Thymus (tissue), 14 donors: ENCODE measurements at places on chromosomes 13 and 19. TPM values are rescaled to one million over a fixed set of nuclear protein-coding genes. Genes with fewer than 3 reads are reported as not detected.

The RASIP1 gene
- 3.3 TPM for total RNA-seq

The IGFL2 gene
- total RNA-seq, result 0.61 TPM

The SIGLECL1 gene
- 0.05 TPM for total RNA-seq

The ZNF560 gene
- 0.05 TPM for total RNA-seq

DNA sequence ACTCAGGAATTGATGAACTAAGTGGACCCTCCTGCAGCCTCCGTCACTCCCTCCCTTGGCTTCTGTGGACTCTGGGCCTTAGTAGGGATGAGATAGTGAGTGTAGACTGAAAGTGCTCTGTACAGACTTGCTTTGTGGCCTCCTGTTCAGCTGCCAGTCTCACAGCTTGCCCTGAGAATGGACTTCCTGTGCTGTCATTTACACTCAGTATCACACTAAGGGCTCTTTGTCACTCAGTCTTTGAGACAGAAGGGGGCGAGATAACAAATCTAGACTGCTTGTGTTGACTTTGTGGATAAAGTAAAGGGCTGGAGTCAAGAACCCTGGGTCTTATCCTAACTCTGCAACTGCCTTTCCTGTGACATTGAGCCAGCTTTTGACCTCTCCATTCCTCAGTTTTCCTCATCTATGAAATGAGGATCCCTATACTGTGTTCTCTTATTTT lies 21.0 kb upstream of the SPRY2 start:
- H3K4me3 ChIP-seq, result no peak overlapping the region
- no peaks in the 10 kb centered on the region for H3K4me1 ChIP-seq
- no peak overlapping the region for H3K27ac ChIP-seq
- H3K36me3 ChIP-seq, result no peaks in the 10 kb centered on the region

The NDUFB7 gene
- total RNA-seq, result 255 TPM

GRCh38 chr13:48993150-48993549 lies 17.4 kb downstream of the FNDC3A start:
- no peak overlapping the region for H3K27ac ChIP-seq
- no peaks in the 10 kb centered on the region for H3K36me3 ChIP-seq
- no peaks in the 10 kb centered on the region for H3K27me3 ChIP-seq
- no peak overlapping the region for H3K4me3 ChIP-seq

The PPM1N gene
- total RNA-seq, result 4.8 TPM

GRCh38 chr13:46332772-46333171 lies 54.3 kb downstream of the RUBCNL start:
- peaks cover 14% of the 10 kb centered on the region for H3K4me1 ChIP-seq
- no peak overlapping the region for H3K4me3 ChIP-seq
- no peak overlapping the region for H3K27ac ChIP-seq
- DNase-seq, result no peak
- H3K27me3 ChIP-seq, result no peaks in the 10 kb centered on the region

- H3K36me3 ChIP-seq, result peaks cover 12% of the 10 kb centered on the region
- H3K27me3 ChIP-seq, result no peaks in the 10 kb centered on the region
- H3K4me3 ChIP-seq, result no peak overlapping the region
- peak overlapping the region; percentile 29 for H3K27ac ChIP-seq
- peaks cover 37% of the 10 kb centered on the region for H3K4me1 ChIP-seq
- no peak for DNase-seq
Observed at GRCh38 chr19:4379383-4380253, 20.7 kb downstream of the SH3GL1 start.

DNA sequence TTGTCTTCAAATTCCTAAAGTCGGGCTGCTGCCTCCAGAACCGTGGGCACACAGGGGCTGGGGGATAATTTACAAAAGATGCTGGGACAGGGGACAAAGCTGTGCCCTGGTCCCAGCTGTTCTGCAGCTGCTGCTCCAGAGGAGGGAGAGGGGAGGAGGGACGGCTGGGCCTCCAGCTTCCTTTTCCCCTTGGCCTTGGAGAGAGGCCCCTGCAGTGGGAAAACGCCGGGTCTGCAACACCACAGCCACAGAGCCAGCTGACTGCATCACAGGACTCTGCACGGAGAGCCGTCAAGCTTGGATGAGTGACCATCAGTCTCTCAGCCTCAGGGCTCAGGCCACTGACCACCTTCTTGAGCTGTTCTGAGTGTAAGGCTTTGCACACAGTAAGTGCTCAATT lies 6.1 kb downstream of the DOCK6 start:
- no peak for DNase-seq
- no peaks in the 10 kb centered on the region for H3K4me1 ChIP-seq

The ZNF610 gene
- total RNA-seq, result 3.4 TPM

- peaks cover 5% of the 10 kb centered on the region for H3K4me1 ChIP-seq
- no peaks in the 10 kb centered on the region for H3K36me3 ChIP-seq
- H3K4me3 ChIP-seq, result no peak overlapping the region
- H3K27ac ChIP-seq, result no peak overlapping the region
- no peaks in the 10 kb centered on the region for H3K27me3 ChIP-seq
Observed at GRCh38 chr19:39237200-39238184, 7.3 kb downstream of the IFNL3 start.

DNA sequence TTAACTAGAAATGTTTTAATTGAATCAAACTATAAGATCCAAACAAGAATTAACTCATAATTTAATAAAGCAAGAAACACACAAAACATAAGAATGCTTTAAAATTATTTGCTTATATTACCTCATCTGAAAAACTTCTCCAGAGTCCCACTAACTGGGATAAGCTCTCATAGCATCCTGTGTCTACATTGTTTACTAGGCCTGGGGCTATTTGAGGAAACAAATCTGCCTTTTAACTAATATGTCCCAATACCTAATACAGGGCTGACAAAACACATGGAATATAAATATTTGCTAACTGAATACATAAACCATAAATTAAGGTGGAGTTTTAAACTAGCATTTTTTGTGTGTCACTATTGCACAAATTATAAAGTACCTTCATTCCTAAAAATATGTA lies 1399.8 kb upstream of the SLC10A2 start:
- no peak overlapping the region for H3K4me3 ChIP-seq
- H3K27ac ChIP-seq, result no peak overlapping the region
- no peak for DNase-seq
- no peaks in the 10 kb centered on the region for H3K4me1 ChIP-seq

The CGB8 gene
- 0.14 TPM for total RNA-seq

DNA sequence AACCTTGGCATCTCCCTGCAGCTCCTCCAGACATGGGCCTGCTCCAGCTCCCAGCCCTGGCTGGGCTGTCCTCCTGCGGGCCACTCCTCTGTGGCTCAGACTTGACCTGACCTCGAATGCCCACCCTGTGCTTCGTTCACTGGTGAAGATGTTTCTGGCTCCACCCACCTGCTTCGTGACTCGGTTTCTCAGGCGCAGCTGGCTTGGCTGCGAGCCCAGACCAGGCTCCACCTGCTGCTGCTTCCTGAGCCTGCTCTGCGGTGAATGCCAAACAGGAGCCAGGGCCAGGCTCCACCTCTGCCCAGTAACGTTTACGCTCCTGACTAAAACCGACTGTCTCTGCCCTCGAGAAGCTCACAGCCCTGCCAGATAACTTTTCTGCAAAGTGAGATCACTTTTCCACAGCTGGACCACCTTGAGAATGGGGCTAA lies 8.9 kb upstream of the RSPH6A start:
- H3K4me3 ChIP-seq, result no peak overlapping the region
- no peak overlapping the region for H3K27ac ChIP-seq
- H3K4me1 ChIP-seq, result no peaks in the 10 kb centered on the region
- no peaks in the 10 kb centered on the region for H3K27me3 ChIP-seq
- no peak for DNase-seq

The DBP gene
- total RNA-seq, result 15.8 TPM

- H3K4me3 ChIP-seq, result no peak overlapping the region
- DNase-seq, result no peak
- H3K36me3 ChIP-seq, result peaks cover 21% of the 10 kb centered on the region
- H3K27me3 ChIP-seq, result no peaks in the 10 kb centered on the region
- H3K4me1 ChIP-seq, result peaks cover 76% of the 10 kb centered on the region
Observed at GRCh38 chr19:16378291-16378889, 53.8 kb downstream of the KLF2 start.

The SLITRK5 gene
- total RNA-seq, result 0.14 TPM

The CEACAM7 gene
- total RNA-seq, result 0.19 TPM

The MPV17L2 gene
- 6.8 TPM for total RNA-seq

DNA sequence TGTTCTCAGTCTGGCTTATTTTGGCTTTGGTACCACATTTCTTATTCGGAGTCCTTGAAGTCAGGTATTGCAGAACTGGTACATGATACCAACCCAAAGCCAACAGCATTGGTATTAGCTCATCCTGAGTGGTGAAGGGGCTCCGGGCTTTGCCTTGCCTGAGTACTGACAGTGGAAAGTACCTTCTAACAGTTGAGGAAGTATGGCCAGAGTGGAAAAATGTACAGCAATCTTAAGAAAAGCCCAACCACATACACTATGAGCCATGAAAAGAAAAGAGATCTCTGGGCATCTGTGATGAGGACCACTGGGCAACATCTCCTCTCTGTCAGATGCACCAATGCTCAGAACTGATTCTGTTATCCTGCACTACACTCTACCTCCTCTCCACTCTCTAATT lies 8.3 kb downstream of the LCP1 start:
- H3K27me3 ChIP-seq, result no peaks in the 10 kb centered on the region
- no peak overlapping the region for H3K4me3 ChIP-seq
- H3K4me1 ChIP-seq, result peaks cover 77% of the 10 kb centered on the region
- peak overlapping the region; percentile 22 for H3K27ac ChIP-seq
- DNase-seq, result no peak

GRCh38 chr13:89375839-89376238 lies 1704.7 kb downstream of the SLITRK5 start:
- no peak overlapping the region for H3K27ac ChIP-seq
- H3K36me3 ChIP-seq, result no peaks in the 10 kb centered on the region
- H3K4me1 ChIP-seq, result no peaks in the 10 kb centered on the region
- no peak overlapping the region for H3K4me3 ChIP-seq

DNA sequence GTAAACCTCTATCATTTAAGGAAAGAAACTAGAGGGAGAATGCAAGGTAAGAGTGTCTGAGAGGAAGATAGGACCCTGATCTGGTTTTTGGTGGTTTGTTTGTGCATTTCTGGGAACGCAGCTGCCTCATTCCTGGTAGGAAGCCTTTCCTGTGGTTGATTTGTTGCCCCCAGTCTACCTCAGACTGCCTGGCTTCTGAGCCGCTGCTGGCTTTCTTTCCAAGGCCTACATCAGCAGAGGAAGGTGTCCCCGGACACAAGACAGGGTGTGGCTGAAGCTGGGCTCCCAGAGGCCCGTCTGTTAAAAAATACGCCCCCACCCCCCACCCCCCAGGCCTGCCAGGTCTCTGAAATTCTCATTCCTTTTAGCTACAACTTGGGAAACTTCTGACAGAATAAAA lies 42.6 kb downstream of the C13orf42 start:
- H3K27ac ChIP-seq, result no peak overlapping the region
- no peaks in the 10 kb centered on the region for H3K27me3 ChIP-seq
- H3K36me3 ChIP-seq, result no peaks in the 10 kb centered on the region
- H3K4me1 ChIP-seq, result peaks cover 2% of the 10 kb centered on the region

GRCh38 chr13:98785405-98785804 lies 32.9 kb upstream of the SLC15A1 start:
- H3K27me3 ChIP-seq, result no peaks in the 10 kb centered on the region
- no peak overlapping the region for H3K27ac ChIP-seq
- H3K4me3 ChIP-seq, result no peak overlapping the region
- no peak for DNase-seq
- H3K4me1 ChIP-seq, result peaks cover 11% of the 10 kb centered on the region

The ZSWIM4 gene
- 1.7 TPM for total RNA-seq

DNA sequence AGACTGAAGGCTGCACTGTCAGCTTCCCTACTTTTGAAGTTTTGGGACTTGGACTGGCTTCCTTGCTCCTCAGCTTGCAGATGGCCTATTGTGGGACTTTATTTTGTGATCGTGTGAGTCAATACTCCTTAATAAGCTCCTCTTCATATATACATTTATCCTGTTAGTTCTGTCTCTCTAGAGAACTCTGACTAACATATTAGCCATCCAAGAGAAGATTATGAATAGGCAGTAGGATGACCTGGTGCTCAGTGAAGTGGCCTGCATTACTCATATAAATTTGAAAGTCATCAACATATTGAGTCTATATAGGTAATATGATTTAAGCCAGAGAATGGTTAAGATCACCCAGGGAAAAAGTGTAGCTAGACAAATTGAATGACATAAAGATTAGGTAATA lies 136.3 kb upstream of the UFM1 start:
- no peaks in the 10 kb centered on the region for H3K36me3 ChIP-seq
- H3K27ac ChIP-seq, result no peak overlapping the region
- no peak overlapping the region for H3K4me3 ChIP-seq
- DNase-seq, result no peak
- no peaks in the 10 kb centered on the region for H3K4me1 ChIP-seq
- H3K27me3 ChIP-seq, result no peaks in the 10 kb centered on the region

The ERCC2 gene
- 5.0 TPM for total RNA-seq

DNA sequence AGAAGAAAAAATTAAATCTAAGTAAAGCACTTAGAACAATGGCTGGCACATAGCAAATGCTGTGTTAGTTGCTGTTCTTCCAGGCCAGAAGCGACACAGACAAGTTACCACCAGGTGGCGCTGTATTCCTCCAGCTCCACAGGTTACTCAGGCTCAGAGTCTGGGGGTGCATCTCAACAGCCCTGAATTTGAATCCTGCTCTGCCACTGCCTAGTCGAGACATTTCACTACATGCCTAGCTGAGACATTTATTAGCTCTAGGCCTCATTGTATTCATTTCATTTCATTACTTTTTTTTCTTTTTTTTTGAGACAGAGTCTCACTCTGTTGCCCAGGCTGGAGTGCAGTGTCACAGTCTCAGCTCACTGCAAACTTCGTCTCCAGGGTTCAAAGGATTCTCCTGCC lies 16.4 kb upstream of the CYP2B6 start:
- no peaks in the 10 kb centered on the region for H3K4me1 ChIP-seq
- no peaks in the 10 kb centered on the region for H3K36me3 ChIP-seq
- peak; percentile 77 for DNase-seq

GRCh38 chr13:44447783-44448321 lies 74.2 kb downstream of the SERP2 start:
- H3K4me3 ChIP-seq, result no peak overlapping the region
- H3K4me1 ChIP-seq, result no peaks in the 10 kb centered on the region
- H3K36me3 ChIP-seq, result no peaks in the 10 kb centered on the region
- no peak overlapping the region for H3K27ac ChIP-seq
- no peaks in the 10 kb centered on the region for H3K27me3 ChIP-seq

DNA sequence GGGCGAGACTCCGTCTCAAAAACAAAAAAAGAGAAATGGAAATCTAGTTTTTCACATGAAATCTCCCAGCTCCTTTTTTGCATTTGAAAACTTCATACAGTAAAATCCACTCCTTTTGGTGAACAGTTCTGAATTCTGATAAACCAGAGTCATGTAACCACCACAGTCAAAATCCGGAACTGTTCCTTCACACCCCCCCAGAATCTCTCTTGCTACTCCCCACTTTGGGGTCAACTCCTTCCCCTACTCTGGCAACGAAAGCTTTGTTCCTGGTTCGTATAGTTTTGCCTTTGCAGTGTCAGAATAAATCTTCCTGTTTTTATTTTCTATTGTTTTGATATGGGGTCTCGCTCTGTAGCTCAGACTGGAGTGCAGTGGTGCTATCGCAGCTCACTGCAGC lies 23.7 kb downstream of the RCN3 start:
- H3K36me3 ChIP-seq, result peaks cover 21% of the 10 kb centered on the region
- peak overlapping the region; percentile 52 for H3K27ac ChIP-seq
- H3K27me3 ChIP-seq, result no peaks in the 10 kb centered on the region
